SJSA1 (cell line): ENCODE measurements at places on chromosomes 13 and 19.
A peak's percentile ranks its signal among the peaks of the same experiment; 100 is the strongest.

DNA sequence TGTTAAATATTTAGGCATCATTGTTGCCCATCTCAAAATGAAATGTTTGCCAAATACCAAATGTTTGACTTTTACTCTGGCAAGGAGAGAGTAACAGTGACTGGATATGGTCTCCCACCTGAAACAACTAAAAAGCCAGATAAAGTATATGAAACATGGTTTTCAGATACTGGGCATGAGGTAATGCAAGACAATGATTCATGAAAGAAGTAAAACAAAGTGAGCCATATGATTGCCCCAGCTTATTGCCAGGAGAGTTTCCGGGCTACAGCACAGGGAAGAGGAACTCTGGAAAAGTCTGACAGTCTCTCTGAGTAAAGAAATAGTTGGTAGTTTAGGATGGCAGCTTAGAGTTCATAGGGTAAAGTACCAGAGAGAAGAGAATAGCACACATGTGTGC, 354.6 kb downstream of the DNAJC15 start:
- no peaks in the 10 kb centered on the region for H3K36me3 ChIP-seq
- H3K4me3 ChIP-seq, result no peak overlapping the region
- no peak overlapping the region for H3K27ac ChIP-seq

GRCh38 chr19:48716562-48717291, 2.8 kb downstream of the MAMSTR start:
- H3K27me3 ChIP-seq, result no peaks in the 10 kb centered on the region
- no peak overlapping the region for H3K4me3 ChIP-seq
- no peak for DNase-seq
- H3K36me3 ChIP-seq, result no peaks in the 10 kb centered on the region

- H3K4me3 ChIP-seq, result no peak overlapping the region
- no peaks in the 10 kb centered on the region for H3K27me3 ChIP-seq
- no peak overlapping the region for H3K27ac ChIP-seq
- no peaks in the 10 kb centered on the region for H3K36me3 ChIP-seq
Measured at GRCh38 chr13:20388184-20388583, 137.5 kb downstream of the CRYL1 start.

GRCh38 chr19:30930941-30931706, 418.1 kb downstream of the TSHZ3 start:
- H3K36me3 ChIP-seq, result no peaks in the 10 kb centered on the region
- no peak for DNase-seq
- H3K27ac ChIP-seq, result no peak overlapping the region
- H3K4me3 ChIP-seq, result no peak overlapping the region
- no peaks in the 10 kb centered on the region for H3K4me1 ChIP-seq

- H3K27ac ChIP-seq, result no peak overlapping the region
- DNase-seq, result no peak
- H3K4me1 ChIP-seq, result peaks cover 11% of the 10 kb centered on the region
- H3K4me3 ChIP-seq, result no peak overlapping the region
Measured at GRCh38 chr13:45142440-45143345, 22.4 kb downstream of the GTF2F2 start.

- H3K36me3 ChIP-seq, result no peaks in the 10 kb centered on the region
- H3K4me1 ChIP-seq, result no peaks in the 10 kb centered on the region
- DNase-seq, result no peak
- H3K4me3 ChIP-seq, result no peak overlapping the region
- H3K27me3 ChIP-seq, result no peaks in the 10 kb centered on the region
Measured at GRCh38 chr19:32053861-32054260, 291.5 kb upstream of the ZNF507 start.

GRCh38 chr19:6543866-6544347, 13.1 kb downstream of the TNFSF9 start:
- peaks cover 3% of the 10 kb centered on the region; the same call in 1 of the 2 replicates for H3K36me3 ChIP-seq
- peaks cover 2% of the 10 kb centered on the region; the same call in 1 of the 2 replicates for H3K4me1 ChIP-seq
- no peak overlapping the region for H3K27ac ChIP-seq
- no peaks in the 10 kb centered on the region for H3K27me3 ChIP-seq

DNA sequence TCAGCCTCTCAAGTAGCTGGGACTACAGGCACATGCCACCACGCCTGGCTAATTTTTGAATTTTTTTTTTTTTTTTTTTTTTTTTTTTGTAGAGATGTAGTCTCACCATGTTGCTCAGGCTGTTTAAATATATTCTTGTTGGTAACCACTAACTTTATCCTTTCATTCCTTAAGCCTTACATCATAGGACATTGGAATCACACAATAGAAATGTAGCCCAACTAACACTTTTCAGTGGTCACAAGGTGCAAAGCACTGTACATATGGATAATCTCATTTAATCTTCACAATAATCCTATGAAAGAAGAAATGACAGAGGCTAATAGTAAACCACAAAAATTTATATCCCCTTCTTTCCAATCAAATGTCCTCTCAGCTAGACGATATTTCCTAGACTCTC, 417.8 kb upstream of the DACH1 start:
- H3K4me1 ChIP-seq, result peaks cover 12% of the 10 kb centered on the region
- H3K4me3 ChIP-seq, result no peak overlapping the region
- H3K36me3 ChIP-seq, result no peaks in the 10 kb centered on the region
- H3K27me3 ChIP-seq, result no peaks in the 10 kb centered on the region
- DNase-seq, result no peak
- H3K27ac ChIP-seq, result peak overlapping the region; percentile 21; the same call in 1 of the 2 replicates

- no peak for DNase-seq
- no peaks in the 10 kb centered on the region for H3K36me3 ChIP-seq
- H3K4me3 ChIP-seq, result no peak overlapping the region
Measured at GRCh38 chr13:91698767-91699166, 300.3 kb downstream of the GPC5 start.

DNA sequence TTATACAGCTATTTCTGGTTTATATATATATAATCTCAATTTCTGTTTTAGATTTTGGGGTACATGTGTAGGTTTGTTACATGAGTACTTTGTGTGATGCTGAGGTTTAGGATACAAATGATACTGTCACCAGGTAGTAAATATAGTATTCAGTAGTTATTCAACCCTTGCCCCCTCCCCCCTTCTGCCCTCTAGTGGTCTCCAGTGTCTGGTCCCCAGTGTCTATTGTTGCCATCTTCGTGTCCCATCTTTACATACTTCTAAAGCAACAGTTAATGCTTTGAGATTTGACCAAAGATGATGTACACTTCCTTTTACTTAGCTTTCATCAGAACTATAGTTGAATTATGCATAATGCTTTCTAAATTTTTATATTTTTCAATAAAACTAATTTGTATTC, 1623.4 kb upstream of the PRR20A start:
- no peaks in the 10 kb centered on the region for H3K27me3 ChIP-seq
- DNase-seq, result no peak

GRCh38 chr19:49892716-49893115, 4.0 kb downstream of the IL4I1 start:
- no peak overlapping the region for H3K27ac ChIP-seq
- DNase-seq, result no peak
- peaks cover 11% of the 10 kb centered on the region for H3K4me1 ChIP-seq
- no peak overlapping the region for H3K4me3 ChIP-seq

DNA sequence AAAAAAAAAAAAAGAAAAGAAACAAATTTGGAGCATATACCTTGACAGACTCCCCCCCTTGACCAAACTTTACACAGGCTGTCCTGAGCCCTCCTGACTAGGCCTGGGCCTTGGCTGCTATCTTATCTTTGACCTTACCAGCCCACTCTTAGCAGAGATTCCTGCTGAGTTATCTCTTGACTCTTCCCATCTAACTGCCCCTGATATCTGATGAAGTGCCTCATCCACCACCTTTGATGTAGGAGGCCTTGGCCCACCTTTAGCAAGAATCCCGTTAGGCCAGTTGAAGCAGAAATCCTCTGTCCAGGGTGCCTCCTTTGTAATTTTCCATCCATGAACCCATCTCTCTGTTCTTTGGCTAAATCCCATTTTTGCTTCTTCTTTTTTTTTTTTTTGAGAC, 43.6 kb downstream of the NLRP12 start:
- H3K36me3 ChIP-seq, result no peaks in the 10 kb centered on the region
- H3K4me3 ChIP-seq, result no peak overlapping the region
- no peak overlapping the region for H3K27ac ChIP-seq
- no peaks in the 10 kb centered on the region for H3K4me1 ChIP-seq
- H3K27me3 ChIP-seq, result no peaks in the 10 kb centered on the region

DNA sequence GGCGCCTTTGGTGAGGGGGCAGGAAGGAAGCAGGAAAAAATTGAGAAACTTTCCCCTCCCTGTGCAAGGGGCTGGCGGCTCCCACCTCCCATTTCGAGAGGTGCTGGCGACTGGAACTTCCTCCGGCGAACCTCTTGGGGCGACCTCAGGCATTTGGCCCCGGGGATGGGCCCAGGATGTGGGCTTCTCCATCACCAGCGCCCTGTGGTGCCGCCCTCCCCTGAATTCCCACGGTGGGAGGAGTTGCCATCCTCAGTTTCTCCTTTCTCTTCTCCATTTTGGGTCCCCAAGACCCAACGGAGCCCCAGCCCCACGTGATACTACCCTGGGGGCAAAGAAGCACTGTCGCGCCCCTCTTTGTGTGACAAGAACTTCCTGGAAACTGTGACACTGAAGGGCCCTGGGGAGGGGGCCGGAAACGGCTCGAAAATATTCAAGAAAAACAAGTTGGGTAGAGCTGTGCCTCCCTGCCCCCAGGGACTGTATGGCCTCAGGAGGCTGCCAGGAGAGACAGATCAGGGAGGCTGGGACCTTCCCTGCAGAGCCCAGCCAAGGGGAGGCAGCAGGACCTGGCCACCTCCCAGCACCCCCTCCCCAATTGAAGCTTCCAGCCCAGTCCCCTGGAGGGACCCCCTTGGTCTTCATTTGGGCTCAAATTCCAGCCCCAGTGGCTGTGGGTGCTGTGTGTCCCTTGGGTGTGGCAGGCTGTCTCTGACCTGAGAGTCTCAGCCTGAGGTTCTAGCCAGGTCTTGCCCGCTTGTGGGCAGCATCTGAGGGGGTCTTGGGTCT, 16.2 kb upstream of the AP1M2 start:
- peak overlapping the region; percentile 96 for H3K4me3 ChIP-seq
- peaks cover 23% of the 10 kb centered on the region for H3K4me1 ChIP-seq

DNA sequence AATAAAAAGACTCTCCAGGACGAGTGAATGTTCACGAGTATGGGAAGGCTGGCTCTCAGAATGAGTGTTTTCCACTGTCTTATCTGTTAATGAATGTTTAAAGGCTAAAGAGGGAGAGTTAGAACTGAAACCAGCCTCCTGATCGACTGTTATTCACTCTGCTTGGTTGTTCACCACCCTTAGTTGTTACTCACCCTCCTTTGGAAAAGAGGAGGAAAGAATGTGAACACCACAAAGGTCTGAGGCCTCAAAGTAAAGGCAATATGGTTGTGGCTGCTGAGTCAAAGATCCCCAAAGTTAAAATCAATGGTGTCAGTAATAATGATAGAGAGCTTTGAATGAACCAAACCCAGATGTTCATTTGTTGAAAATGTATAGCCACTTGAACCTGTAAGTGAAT, 1793.2 kb upstream of the PCDH20 start:
- no peak overlapping the region for H3K4me3 ChIP-seq
- H3K27ac ChIP-seq, result no peak overlapping the region
- H3K4me1 ChIP-seq, result no peaks in the 10 kb centered on the region
- no peaks in the 10 kb centered on the region for H3K36me3 ChIP-seq

GRCh38 chr13:46552889-46553520, at the start of gene LRCH1:
LRCH1 (plus strand) TSS chr13:46553170; CDS start chr13:46553397, 227 bp downstream.
- H3K36me3 ChIP-seq, result peaks cover 11% of the 10 kb centered on the region
- H3K4me1 ChIP-seq, result peaks cover 21% of the 10 kb centered on the region
- H3K4me3 ChIP-seq, result peak within 1 kb of the TSS; percentile 80
- peak within 1 kb of the TSS; percentile 94 for H3K27ac ChIP-seq
- peak; percentile 65 for DNase-seq

DNA sequence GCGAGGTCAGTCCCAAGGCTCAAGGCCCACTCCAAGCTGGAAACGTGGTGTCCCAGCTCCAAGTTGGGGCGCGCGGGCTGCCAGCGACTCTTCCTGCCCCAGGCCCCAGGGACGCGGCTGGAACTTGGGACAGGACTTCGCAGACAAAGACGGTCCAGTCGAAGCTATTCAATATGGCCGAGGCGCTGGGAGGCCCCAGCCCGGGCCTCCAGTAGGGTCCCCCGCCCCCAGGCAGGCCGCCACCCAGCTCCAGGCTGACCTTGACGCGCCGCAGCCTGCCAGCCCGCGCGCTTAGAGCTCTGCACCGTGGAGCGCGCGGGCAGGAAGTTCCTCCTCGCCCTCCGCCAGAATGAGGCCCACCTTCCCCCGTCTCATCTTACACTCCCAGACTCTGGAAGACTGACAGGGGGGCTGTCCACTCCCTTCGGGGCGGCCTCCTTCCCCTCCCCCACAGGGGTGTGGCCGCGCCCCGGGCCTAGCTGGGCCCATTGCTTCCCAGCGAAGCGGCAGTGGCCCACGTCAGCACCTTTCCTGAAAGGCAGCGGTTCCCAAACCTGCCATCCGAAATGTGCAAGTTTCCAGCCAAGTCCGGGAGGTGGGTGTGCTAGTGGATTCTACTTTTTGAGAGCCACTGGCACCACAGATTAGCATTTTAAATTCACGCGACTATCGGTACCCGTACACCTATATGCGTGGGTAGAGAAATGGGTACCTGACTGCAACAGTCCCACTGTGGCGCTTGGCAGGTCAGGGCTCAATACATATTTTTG, at the start of gene CCDC8:
Gene CCDC8, minus strand, starts transcription at position 303 of the 770 bp plus-strand sequence. CDS start 754 bp downstream, outside the sequence.
- peak; percentile 94 for DNase-seq
- H3K4me1 ChIP-seq, result peaks cover 33% of the 10 kb centered on the region
- peak within 1 kb of the TSS; percentile 12; the same call in 1 of the 2 replicates for H3K27ac ChIP-seq
- 0 out of 2 replicates have a peak, but pooled peaks cover 4% of the 10 kb centered on the region for H3K36me3 ChIP-seq
- H3K27me3 ChIP-seq, result no peaks in the 10 kb centered on the region

GRCh38 chr13:97974773-97975172, 21.3 kb downstream of the IPO5 start:
- no peaks in the 10 kb centered on the region for H3K27me3 ChIP-seq
- no peak overlapping the region for H3K27ac ChIP-seq
- peaks cover 25% of the 10 kb centered on the region for H3K4me1 ChIP-seq
- H3K4me3 ChIP-seq, result no peak overlapping the region
- no peak for DNase-seq
- peaks cover 41% of the 10 kb centered on the region for H3K36me3 ChIP-seq

DNA sequence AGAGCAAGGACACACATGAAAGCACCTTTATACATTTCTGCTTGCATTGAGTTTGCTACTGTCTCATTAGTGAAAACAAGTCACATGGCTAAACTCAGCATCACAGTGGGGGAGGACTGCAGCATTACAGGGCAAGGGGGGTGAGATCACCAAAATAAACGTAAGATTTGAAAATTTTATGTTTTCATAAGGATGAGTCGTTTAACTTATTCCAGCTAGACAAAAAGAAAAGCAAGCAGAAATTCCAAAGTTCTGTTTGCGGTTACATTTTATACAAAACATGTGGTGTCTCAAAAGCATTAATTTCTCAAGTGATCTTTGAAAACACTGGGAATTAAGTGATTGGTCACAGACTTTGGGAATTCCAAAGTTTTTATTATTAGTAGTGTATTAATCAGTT, 261.4 kb upstream of the RXFP2 start:
- no peak overlapping the region for H3K27ac ChIP-seq
- no peak overlapping the region for H3K4me3 ChIP-seq
- H3K36me3 ChIP-seq, result no peaks in the 10 kb centered on the region
- no peak for DNase-seq

DNA sequence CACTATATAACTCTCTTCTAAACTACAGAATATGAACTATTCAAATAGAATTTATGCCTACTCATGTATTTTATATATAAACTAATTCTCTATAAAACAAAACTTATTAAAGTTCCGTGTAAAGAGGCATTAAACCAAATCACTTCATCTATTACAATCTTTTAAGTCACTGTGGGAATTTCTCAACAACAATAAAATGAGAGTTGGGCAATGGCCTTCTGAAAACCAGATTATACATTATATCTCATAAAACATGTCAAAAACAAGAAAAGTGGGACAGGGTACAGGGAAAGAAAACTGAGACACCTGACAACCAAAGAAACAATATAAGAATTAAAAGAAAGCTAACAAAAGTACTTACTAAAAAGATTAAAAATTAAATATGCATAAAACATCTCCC, 145.2 kb downstream of the DIAPH3 start:
- H3K4me3 ChIP-seq, result no peak overlapping the region
- no peaks in the 10 kb centered on the region for H3K4me1 ChIP-seq
- H3K36me3 ChIP-seq, result peaks cover 10% of the 10 kb centered on the region; the same call in 1 of the 2 replicates
- DNase-seq, result no peak
- H3K27me3 ChIP-seq, result no peaks in the 10 kb centered on the region
